ENCODE measurements at places on chromosomes 13 and 19.

DNA sequence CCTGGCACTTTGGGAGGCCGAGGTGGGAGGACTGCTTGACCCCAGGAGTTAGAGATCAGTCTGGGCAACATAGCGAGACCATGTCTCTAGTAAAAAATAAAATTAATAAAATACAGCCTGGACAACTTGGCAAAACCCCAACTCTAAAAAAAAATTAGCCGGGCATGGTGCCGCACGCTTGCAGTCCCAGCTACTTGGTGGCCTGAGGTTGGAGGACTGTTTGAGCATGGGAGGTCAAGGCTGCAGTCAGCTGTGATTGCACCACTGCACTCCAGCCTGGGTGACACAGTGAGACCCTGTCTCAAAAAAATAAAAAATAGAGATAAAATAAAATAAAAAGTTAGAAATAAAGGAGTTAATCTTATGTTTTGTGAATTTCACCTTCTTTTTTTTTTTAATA lies 15.6 kb upstream of the SPC24 start:
- no peak for DNase-seq

DNA sequence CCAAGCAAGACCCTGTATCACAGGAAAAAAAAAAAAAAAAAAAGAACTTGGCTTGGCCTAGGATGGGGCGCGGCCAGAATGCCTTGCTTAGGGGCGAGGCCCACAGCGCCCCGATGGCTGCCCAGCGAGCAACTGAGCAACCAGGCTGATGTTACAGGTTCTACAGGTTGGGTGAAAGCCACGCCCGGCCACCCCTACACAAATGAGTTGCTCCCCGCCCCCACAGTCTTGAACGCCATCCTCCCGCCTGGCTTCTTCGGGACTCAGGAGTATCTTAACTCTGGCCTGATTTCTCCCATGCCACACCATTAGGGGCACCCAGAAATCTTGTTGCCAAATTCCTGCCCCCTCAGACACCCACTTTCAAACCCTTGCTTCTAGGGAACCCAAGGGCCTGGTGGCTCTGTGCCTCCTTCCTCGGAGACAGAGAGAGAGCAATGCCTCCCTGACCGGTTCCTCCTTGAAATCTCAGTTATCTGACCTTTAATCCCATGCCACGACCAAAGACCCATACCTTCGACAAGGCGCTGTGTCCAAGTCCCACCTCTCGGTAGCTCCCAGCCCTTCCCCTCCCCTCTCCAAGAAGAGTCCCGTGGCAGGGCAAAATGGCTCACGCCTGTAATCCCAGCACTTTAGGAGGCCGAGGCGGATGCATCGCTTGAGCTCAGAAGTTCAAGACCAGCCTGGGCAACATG lies 1.1 kb upstream of the CBLC start:
- DNase-seq, result no peak

GRCh38 chr13:83515268-83516015 lies 366.8 kb downstream of the SLITRK1 start:
- DNase-seq, result no peak

- DNase-seq, result peak; percentile 94
Measured at GRCh38 chr13:79480954-79481684, at the start of gene NDFIP2. Gene NDFIP2, plus strand, starts transcription at chr13:79481155. Its CDS starts 49 bp downstream, at chr13:79481204.

DNA sequence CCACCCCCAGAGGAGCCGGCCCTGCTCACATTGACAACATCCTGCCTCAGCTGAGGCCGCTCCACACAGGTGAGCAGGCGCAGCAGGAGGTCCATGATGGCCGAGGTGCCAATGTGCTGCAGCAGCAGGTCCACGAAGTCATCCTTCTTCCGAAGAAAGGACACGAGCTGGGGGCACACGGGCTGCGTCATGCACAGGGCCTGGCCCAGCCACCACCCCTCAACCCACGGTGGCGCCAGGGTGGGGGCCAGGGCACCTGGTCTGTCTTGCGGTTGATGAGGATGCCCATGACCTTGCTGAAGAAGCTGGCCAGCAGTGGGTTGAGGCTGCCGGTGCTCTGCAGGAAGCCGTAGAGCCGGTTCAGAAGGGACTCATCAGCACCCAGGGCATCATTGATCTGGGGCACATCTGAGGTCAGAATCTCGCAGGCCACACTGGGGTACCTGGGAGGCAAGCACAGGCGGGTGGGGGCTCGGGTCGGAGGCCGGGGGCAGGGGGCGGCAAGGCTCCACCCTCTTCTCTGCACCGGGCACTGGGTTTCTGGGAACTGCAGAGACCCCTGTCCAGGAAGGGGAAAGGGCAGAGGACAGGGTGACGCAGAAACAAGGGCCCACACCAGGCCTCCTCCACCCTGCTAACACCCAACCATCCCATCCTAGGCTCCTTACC lies 13.4 kb downstream of the PPP6R1 start:
- no peak for DNase-seq

DNA sequence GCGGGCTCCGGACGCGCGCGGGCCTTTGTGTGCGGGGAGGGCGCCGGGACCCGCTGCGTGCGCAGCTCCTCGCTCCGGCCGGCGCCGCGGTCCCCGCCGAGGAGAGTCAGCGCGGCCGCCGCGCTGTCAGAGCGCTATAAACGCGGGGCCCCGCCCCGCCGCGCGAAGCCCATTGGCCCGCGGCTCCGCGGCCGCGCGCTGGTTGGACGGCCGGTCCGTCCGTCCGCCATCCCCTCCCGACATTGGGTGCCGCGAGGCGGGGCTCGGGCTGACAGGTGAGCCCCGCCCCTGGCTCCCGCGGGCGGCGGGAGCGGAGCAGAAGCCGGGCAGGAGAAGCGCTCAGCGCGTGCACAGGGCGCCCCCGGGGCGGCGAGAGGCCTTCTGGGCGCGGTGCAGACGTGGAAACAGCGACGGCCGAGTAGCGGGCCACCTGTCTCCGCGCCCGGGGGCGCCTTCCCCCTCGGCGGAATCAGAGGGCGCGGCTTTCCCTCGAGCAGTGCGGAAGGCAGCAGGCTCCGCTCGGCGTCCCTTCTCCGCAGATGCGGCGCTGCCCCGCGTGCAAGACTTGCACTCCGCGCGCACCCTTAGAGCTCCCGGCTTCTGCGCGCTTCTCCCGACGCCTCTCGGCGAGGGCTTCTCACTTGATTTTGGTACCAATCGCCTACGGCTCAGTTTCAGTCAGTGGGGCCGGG lies at the start of gene EFNB2:
TSS of gene EFNB2 (minus strand) at position 111 of the 692 bp plus-strand sequence. CDS start 698 bp downstream, outside the sequence.
- DNase-seq, result peak; percentile 68

GRCh38 chr13:91523116-91523515 lies 124.7 kb downstream of the GPC5 start:
- DNase-seq, result no peak

DNA sequence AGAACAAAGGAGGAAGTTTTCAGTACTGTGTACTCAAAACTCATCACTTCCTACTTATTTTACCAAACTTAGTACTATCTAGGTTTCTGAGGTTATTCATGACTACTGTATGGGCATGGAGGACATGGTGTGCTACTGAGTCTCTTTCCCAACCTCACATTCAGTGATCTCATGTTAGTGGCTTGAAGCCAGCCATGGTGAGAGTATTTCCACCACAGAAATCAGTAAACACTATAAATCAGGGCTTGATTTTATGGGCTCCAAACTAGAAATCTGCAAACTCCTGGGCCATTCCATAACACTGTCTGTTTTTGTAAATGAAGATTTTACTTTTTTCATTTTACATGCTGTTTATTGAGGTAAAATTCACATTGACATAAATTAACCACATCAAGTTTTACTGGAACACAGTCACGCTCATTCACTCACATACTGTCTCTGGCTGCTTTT lies 19.7 kb downstream of the MED26 start:
- DNase-seq, result no peak

- DNase-seq, result no peak
Measured at GRCh38 chr13:51594432-51594831, 10.2 kb downstream of the WDFY2 start.

DNA sequence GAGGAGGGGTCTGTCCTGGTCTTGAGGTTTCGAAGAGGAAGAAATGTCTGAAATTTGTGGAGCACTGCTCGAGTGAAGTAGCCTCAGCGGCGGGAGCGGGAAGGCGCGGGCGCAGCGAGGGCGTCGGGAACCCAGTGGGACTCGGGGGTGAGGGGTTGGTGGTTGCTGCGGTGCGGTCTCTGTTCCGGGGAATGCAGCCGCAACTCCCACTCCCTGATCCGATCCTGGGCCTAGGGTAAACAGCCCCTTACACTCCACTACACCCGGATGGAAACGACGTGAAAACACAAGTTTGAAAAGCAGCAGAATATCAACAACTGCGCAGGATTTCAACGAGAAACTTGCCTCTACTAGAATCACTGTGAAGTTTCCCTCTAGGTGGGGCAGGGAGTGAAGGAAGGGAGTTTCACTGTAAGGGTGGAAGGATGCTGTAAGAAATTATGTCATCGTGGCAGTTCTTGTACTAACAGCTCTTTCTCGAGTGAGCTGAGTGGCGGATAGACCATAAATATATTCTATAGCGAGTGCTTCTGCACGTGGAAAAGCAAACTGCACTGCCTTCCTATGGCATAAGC lies 2.0 kb upstream of the KLF12 start:
- DNase-seq, result peak; percentile 72

DNA sequence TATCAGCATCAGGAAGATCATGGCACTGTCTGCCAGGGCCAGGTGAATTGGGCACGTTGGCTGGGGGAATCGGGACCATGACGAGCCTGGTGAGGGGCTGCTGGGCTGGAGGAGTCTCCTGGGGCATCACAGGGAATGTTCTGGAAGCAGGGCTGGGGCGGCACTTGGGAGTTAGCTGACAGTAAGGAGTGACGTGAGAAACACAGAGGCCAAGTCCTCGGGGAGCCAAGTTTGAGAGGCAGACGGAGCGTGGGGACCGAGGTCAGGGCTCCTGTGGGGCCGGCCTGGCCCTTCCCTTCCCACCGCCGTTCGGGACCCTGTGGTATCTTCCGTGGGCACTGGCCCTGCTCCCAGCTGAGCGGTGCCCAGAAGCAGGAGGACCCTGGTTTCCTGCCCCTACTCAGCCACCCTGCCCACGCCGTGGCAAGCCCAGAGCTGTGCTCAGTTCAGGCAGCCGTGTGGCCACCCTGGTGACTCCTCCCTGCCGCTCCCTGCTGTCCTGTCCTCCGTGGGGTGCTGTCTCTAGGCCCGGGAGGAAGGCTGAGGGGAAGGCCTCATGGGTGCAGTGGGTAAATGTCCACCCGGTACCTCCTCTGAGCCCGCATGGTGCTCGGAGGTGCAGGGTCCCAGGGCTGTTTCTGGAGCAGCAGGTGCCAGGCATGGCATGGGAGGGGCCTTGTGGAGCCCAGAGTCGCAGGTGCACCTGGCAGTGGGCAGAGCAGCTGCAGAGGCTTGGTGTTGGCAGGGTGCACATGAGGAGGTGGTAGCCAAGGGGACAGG lies 25.2 kb downstream of the CRTC1 start:
- no peak for DNase-seq

- no peak for DNase-seq
Measured at GRCh38 chr13:25541434-25542123, 169.8 kb downstream of the ATP8A2 start.

DNA sequence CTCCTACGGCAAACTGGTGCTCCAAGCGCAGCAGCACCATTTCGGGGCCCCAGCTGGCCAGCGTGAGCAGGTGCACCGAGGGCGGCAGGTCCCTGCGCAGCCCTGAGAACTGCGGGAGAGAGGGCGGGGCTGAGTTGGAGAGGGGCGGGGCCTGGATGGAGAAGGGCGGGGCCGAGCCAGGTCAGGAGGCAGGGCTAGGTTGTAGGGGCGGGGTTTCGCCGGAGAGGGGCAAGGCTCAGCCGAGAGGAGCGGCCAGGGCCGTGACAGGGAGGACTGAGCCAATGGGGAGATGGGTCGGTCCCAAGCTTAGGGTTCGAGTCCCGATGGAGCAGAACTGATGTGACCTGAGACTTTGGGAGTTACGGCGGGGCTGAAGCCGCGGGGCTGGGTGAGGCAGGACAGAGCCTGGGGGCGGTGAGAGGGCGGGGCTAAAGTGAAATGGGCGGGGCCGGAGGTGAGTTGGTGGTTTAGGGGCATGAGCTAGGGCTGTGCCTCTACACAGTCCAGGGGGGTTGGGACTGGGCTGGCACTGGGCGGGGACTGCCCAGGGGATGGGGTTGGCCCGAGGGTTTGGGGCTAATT lies 19.0 kb downstream of the MAN2B1 start:
- no peak for DNase-seq

- no peak for DNase-seq
Measured at GRCh38 chr19:47391510-47392223, 27.7 kb downstream of the MEIS3 start.

GRCh38 chr13:76764429-76764828 lies 121.8 kb downstream of the KCTD12 start:
- DNase-seq, result no peak

DNA sequence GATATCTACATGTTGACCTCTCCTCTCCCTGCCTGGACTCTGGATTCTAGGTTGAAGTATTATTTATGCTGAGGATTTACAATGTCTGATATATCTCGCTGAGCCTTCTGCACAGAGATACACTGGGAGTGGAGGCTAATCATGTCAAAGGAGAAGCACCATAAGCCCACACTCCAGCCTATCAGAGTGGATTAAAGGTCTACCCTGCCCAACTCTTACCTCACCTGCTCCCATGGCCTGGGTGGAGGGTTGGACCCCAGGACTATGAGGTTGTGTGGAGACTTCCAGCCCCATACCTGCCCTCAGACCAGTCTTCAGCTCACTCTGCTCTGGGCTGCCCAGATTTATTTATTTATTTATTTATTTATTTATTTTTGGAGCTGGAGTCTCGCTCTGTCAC lies 15.4 kb downstream of the OR10H4 start:
- no peak for DNase-seq

GRCh38 chr13:34762312-34762711 lies 179.8 kb upstream of the NBEA start:
- no peak for DNase-seq
